ENCODE measurements at places on chromosomes 16 and 17.

GRCh38 chr16:19294156-19294649 is 8.7 kb downstream of the CLEC19A start:
- no peak for DNase-seq

- peak; percentile 19 for DNase-seq
Measured at GRCh38 chr16:75789237-75789636, 62.9 kb upstream of the CPHXL start.

GRCh38 chr16:29824589-29825144 is 4.4 kb downstream of the MVP start:
- no peak for DNase-seq

DNA sequence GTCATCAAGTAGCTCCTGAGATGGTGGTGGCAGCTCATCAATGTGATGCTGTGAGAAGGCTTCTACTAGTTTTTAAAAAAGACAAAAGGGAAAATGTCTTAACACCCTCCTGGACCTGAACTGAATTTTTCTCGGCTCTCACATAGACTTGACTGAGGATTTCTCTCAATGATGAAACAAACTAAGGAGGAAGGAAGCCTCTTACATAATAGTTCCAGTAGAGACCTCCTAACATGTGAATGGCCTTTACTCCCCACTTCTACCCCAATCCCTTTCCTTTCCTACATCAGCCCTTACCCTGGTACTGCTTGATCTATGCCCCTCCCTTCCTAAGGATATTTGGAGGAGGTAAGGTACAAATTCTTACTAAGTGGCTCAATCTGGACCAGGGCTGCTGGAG is 54.8 kb upstream of the MTMR4 start:
- no peak for DNase-seq

DNA sequence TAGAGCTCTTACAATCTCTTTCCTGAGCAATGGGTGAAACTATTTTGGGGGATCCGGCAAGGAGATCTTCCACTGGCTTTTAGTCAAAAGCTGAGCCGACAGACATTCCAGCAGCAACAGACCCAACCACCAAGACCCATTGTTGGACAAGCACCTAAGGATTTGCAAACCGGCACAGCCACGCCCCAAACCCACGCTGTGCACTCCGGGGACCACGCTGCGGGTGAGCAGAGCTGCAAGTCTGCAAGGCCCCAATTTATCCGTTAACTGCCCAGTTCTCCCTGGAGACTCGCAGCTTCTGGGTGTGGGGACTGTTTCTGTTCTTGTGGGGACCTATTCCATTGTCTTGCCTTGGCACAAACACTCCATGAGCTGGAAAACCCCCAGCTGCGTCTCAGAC is 45.9 kb downstream of the C16orf95 start:
- no peak for DNase-seq

- DNase-seq: no peak
Measured at GRCh38 chr17:21275047-21275578, 9.4 kb upstream of the MAP2K3 start.

DNA sequence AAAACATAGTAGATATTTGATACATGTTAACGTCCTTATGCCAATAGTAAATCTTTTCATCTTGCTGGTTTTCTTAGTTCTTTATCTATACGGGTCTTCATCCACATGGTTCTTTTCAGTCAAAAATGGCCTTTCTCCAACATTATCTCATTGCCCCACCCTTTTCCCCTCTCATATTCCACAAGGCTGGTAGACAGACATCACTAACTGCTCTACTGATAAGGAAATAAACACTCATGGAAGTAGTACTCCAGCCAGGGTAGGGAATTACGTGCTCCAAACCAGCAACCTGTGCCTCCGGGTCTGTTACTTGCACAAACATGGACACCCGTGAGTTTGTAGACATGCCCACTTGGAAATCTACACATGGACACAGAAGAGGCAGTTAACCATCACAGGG is 141.4 kb downstream of the XYLT1 start:
- no peak for DNase-seq

- DNase-seq: no peak
Measured at GRCh38 chr17:42005166-42005565, 12.1 kb downstream of the DNAJC7 start.

DNA sequence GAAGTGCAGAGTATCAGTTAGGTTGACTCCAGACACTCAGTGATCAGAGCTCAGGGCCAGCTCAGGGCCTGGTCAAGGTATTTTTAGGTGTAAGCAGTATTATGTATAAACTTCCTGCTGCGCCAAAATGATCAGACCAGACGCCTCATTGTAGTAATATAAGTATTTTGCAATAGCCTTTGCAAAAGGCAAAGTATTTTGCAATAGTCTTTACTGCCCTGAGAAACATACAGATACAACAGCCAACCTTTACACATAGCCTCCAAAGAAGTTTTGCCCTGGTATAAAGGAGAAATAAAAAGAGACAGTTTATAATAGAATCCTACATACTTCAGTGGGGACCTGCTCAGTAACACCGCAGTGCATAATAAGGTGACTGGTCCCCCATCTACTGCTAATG is 333.0 kb upstream of the EEF2KMT start:
- no peak for DNase-seq

DNA sequence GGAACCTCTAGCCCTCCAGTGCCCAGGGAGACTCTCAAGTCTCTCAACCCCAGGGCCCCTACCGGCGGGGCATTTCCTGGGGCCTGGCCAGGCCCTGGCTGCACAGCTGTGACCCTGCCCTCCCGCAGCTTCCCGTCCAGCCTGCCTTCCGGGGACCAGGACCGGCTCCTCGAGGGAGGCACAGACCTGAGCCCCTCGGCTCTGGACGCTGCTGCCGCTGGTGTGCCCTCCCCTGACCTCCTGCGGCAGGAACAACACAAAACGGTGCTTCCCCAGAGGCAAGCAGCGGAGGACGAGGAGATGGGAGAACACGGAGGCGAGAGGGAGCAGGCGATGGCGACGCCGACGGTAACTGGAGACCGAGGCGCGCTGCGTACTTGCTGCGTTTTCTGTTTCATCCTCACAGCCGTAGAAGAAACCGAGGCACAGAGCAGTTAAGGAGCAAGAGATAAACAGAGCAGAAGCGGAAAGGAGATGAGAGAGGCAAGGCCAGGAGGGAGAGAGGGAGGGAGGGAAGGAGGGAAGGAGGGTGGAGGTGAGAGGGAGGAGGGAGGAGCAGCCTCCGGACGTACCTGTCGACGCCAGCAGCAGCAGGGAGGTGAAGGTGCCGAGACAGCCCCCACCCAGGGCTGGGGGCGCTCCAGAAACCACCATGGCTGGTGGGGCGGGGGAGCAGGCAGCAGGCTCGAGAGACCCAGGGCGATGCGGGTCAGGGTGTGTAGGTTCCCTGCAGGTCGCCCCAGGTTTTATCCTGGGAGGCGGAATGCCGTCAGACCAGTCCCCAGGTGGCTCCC is at the start of gene PRSS22:
PRSS22 (minus strand) TSS at position 720 of the 794 bp plus-strand sequence; CDS start at position 654, 66 bp downstream.
- no peak for DNase-seq

DNA sequence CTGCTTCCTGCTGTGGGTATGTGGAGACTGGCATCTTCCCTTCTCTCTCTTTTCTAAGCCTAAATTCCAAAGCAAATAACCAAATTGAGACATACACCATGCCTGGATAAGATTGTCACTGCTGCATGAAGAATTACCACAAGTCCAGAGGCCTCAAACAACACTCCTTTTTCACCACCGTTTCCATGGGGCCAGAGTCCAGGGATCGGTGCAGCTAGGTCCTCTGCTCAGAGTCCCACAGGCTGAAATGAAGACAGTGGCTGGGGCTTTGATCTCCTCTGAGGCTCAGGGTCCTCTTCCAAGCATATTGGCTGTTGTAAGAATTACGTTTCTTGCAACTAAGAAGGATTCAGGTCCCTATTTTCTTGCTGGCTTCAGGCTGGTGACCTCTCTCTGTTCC is 130.4 kb downstream of the SLC39A11 start:
- DNase-seq: no peak

DNA sequence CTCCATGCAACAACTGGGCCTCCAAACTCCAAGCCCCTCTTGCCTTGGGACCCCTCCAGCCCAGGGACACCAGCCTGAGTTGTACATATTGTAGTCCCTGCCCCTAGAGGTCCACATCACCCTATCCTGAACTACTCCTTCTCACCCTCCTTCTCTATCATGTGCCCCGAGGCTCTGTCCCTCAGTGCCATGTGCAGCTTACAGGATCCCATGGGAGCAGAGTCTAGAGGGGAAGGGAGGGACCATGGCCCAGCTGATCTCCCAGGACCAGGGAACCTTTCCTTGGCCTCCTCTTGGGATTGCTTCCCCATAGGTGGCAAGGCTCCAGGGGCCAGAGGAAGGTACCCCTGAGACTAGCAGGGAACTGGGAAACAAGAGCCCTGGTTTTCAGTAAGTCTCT is 35.3 kb downstream of the TMEM132E start:
- DNase-seq: peak; percentile 16

DNA sequence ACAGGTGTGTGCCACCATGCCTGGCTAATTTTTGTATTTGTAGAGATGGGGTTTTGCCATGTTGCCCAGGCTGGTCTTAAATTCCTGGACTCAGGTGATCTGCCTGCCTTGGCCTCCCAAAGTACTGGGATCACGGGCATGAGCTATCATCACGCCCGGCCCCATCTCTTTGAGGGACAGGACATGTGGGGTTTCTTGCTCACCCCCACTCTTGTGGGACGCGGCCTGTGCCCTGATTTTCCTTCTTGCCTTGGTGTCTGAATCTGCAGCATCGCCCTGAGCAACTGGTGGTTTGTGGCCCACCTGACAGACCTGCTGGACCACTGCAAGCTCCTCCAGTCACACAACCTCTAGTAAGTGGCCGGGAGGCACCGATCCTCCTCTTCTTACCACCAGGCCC is 25.6 kb downstream of the NUP85 start:
- DNase-seq: no peak

DNA sequence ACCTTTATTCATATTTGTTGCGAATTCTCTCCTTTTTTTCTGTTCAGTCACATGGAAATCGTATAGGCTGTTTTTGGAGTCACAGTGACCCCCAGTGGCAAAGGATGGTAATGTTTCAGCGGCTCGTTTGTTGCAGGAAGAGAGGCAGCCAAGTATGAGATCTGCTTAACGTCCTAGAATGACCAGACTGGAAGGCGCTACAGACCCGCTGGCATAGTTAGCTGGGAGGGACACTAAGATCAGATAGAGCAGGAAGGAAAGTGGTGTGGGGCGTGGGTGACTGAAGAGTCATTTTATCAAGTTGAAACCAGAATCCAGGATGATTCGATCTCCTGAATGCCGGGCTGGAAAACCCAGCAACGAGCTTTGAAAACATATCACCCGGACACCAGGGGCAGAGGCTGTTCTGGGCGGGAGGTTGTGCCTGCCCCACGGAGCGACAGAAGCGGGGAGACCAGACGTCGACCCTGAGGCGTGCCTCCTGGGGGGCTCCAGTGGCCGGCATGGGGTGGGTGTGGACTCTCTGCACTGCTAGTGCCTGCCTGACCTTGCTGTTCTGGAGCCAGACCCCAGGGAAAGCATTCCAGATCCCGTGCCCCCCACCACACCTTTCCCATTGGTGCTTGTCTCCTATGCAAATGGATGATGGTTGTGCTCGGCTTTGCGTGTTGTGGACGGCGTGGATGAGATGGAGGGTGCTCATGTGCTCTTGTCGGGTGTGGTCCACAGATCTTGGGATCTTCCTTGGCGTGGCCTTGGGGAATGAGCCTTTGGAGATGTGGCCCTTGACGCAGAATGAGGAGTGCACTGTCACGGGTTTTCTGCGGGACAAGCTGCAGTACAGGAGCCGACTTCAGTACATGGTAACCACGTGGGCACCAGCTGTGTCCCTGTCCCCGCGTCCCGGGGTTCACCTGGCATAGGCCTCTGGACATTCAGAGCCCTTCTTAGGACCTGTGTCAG is 7.7 kb downstream of the IL34 start:
- peak; percentile 66 for DNase-seq

GRCh38 chr17:35167046-35167445 is 19.4 kb downstream of the UNC45B start:
- no peak for DNase-seq

- DNase-seq: no peak
Measured at GRCh38 chr17:77666462-77666861, 292.0 kb upstream of the TNRC6C start.

DNA sequence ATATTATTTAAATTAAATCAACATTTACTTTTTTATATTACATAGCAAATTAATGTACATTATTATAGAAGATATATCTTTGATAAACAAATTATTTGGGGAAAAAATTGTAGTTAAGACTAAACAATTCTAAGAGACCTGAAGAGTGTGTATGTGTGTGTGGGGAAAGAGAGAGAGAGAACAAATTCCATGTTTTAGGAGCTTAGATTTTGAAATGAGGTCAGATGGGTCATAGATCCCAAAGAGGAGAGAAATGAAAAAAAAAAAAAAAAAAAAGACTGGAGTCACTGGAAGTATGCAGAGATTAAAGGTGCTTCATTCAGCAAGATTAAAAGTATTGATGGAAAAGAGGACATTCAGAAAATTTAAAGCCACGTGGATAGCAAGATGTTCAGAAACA is 206.8 kb downstream of the CNTNAP4 start:
- DNase-seq: no peak
